ENCODE measurements at places on chromosomes 6 and 20.

DNA sequence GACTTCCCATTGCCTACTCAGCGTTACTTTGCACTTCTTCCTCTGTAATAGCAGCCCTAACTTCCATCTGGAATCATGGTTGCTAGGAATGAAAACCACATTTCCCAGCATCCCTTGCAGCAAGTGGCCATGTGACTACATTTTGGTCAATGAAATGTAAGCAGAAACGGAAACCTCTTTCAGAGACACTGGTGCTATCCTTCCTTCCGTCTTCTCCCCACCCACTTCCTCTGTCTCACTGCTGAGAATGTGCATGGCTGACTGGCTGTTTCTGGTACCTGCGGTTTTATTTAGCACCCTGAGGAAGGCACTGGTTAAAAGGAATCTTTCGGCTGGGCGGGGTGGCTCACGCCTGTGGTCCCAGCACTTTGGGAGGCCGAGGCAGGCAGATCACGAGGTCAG, 107.4 kb downstream of the SCML4 start:
- DNase-seq = no peak

- DNase-seq = no peak
Measured at GRCh38 chr6:866316-866715, 173.4 kb upstream of the EXOC2 start.

- no peak for DNase-seq
Measured at GRCh38 chr20:13034115-13034514, 25.3 kb downstream of the SPTLC3 start.

- DNase-seq = no peak
Measured at GRCh38 chr20:49516916-49517804, 34.7 kb upstream of the KCNB1 start.

DNA sequence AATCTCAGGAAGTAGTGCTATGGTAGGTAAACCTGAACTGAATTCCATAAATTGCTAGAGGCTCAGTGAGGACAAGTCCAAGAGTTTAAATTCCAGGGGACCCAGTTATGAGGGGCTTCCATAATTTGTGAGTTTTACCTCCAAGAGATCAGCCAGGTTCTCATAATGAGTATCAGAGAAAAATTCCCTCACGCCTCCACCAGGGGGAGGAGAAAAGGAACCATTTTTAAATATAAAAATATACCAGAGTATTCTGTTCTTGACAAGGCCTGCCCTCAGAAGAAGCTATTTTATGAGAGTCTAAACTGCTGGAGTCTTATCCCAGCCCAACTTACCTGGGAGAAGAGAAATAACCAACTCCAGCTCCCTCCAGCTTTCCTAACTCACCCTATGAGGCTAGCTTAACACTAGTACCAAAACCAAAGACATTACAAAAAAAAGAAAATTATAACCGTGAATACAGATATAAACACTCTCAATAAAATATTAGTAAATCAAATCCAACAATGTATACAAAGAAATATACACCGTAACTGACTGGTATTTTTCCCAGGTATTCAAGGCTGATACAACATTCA, 158.7 kb downstream of the TFAP2A start:
- DNase-seq = no peak

GRCh38 chr6:134658596-134658995, 291.3 kb downstream of the ALDH8A1 start:
- DNase-seq = no peak

DNA sequence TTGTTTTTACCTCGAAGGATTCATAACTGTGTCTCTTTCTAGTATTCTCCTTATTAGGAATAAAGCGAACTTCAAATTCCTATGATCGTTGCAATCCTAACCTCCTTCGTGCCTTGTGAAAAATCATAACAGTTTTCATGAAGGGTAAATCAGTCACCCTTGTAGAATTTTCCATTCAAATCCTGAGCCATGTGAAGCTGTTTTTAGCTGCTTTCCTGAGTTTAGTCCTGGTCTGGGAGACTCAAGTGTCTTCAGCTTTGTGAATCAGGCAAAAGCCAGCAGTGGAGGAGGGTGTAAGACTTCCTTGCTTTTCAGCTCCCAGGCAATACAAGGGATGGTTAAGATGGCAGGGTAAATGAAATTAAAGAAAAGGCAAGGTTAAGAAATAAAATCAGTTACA, 24.3 kb downstream of the GCNT2 start:
- DNase-seq = no peak

DNA sequence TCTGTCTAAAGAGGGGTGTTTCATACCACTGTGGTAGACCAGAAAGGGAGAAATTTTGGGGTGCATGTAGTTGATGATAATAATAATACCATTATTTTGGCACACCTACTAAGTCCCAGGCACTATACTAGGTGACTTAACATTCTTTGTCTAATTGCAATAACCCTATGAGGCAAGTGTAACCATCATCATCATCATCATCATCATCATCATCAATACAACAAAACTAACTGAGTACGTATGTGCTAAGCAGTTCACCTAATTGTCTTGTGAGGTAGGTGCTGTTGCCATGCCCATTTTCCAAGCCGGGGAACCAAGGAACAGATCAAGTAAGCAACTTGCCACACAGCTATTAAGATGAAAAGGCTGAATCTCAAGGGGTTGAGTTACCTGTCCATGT, 2.6 kb upstream of the PACSIN1 start:
- DNase-seq = no peak

DNA sequence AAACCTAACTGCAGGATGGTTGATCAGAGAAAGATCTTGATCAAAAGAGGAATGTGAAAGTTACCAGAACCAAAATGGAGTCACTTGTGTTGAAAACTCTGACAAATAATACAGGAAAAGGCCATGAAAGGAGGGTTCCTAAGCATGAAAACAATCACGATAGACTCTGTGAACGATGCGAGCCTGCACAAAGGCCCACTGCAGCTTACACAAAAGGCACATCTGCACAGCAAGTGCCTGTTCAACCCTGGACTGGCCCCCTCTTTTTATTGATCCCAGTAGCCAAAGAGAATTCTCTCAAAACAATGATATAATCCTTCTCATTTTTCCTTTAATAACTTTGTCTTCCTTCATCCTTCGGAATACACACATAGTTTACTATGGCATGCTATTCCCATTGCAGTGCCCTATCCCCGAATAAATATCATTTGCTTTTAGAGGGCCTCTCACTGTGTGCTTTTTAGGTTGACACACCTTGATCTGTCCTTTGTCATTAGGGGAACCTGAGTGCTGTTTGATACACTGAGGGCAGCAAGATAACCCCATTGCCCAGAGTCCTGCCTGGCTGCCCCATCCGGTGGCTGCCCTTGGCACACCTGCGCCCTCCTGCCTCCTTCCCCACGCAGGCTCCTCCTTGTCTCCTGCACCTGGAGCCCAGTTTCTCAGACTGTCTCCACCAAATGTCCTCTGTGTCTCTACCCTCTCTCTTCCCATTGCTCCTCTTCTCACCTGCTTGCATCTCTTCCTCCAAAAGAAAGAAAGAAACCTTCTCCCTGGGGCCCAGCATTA, 98.3 kb upstream of the FRMD1 start:
- DNase-seq = no peak

- no peak for DNase-seq
Measured at GRCh38 chr6:170372380-170373325, 66.1 kb downstream of the FAM120B start.

DNA sequence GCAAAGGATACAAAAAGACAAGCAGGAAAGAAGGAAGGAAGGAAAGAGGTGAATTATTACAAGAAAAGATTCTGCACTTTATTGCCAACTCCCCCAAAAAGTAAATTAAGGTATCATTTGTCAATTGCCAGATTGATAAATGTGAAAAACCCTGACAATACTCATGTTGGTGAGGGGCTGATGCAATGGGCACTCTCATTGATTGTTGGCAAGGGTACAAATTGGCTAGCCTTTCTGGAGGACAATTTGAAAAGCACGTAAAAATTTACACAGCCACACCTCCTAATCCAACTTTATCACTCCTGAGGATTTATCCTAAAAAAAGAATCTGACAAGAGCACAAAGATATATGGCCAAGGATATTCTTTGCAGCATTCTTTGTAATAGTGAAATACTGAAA, 47.7 kb downstream of the SCML4 start:
- DNase-seq = no peak

- DNase-seq = no peak
Measured at GRCh38 chr6:113734982-113735381, 122.2 kb upstream of the MARCKS start.

- DNase-seq = no peak
Measured at GRCh38 chr6:108585921-108586536, 25.3 kb downstream of the FOXO3 start.

- no peak for DNase-seq
Measured at GRCh38 chr6:72464246-72464645, 157.6 kb upstream of the KCNQ5 start.

DNA sequence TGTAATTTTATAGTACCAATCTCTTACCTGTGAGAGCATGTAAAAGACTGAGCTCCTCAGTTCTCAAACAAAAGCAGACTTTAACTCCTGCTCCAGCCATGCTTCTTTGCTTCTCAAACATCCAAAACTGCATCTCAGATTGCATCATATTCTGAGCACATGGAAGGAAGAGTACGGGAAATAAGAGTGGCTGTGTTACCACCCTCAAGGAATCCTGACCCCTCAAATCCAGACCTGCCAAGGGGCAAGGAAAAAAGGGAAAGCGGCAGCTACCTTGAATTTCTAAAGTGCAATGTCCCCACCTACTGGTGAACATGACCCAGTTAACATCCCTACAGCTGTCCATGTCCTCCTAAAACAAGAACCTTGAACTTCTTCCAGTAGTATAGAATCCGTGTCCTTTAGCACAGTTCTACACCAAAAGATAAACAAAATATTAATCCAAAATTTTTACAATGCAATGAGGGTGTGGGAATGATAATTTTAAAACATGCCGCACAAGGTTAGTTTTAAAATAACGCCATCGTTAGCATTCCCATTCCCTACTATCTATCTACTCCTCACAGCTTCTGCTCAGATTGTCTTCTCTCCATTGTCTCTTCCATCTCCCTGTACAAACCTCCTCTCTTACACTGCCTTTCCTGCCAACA, 34.1 kb upstream of the HLA-DQB1 start:
- DNase-seq = no peak

DNA sequence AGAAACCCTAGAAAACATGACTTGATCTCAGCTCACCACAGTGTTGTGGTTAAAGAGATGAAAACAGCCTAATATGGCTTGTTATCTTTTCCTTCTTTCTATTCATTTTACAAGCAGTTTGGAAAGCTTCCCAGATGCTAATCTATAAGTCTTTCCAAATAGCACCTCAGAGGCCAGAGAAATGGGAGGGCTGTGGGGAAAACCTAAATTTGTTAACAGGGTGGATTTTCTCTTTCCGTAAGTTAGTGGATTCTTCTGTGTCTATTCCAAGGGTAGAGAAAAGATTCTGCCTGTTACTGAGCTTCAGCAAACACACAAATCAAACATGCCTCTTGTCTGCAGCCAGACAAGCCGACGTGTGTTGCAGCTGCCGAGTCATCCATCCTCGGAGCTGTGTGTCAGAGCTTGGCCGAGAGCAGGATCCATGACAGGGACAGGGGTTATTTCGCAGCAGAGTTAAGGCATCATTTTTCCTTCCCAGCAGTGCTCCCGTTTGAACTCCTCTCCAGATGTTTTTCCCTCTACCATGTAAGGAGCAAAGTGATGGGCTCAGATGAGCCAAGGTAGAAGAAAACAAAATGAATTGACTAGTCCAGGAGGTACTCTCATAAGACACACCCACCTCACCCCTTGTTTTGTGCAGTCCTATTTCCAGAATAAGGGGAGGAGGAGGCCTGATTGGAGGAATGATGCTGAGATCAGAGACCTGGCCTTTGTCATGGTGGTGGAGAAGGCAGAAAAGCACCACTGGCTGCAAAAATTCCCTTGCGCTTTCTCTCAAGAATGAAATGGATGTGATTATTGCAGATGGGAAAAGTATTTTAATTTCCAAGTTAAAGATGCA, 560.0 kb downstream of the C6orf118 start:
- peak; percentile 47 for DNase-seq

DNA sequence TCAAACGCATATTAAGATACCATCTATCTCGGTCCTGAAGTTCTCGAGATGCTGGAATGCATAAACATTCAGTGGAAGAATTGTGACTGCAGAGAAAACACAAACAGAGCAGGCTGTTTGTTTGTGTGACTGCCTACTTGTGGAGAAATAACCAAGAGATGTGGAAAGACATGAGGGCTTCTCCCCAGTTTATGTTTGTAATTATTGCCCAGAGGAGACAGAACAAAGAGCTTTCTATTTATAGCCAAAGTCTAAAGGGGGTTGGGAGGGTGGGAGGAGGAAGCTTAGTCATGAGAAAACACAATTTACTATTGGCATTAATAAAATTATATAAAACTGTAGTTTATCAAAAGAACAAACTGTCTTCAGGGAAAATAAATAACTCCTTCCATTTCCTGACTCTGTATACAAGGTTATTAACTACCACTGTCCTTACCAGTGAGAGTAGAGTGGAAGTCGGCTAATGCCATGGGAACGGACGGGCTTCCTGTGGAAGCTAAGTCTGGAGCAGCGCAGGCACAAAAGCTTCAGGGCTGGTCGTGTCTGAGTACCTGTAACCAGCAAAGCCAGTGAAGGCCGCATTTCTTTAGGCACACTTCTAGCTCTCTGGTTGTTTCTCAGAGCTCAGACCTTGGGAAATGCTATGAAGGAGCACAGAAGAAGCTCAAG, 200.2 kb upstream of the SUPT3H start:
- no peak for DNase-seq

GRCh38 chr20:63441136-63442099, 31.0 kb downstream of the KCNQ2 start:
- DNase-seq = no peak

DNA sequence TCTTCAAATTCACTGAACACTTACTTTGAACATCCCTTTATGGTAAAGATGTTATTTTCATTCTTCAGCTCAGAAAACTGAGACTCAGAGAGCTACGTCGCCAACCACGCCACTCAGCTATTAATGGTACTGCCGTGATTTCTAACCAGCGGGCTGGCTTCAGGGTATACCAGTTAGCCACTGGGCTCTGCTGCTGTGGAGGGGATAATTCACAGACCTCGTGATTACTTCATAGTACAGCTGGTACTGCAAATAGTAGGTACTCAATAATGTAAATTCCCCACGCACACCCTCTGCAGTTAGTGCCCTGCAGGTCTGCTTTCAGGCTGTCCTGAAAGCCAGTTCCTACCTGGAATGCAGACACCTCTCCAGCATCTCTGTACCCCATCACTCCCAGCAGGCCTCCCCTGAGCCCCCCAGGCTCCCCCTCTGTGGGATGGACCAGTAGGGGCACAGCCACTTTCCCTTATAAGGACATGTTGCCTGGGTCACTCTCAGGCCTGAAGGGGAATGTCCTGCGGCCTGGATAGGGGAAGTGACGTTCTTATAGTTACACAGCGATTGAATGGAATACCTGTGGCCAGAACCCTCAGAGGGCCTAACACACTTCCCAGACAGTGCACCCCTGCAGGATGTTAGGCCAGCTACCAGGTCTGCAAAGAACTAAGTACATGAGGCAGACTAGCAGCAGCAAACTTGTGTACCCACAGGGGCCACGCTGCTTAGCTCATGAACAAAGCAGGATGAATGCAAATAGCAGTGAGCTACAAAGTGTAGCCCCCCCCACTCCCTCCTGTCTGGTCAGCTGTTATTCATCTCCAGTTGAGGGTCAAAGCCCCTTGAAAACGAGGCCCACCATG, 1.3 kb upstream of the OCSTAMP start:
- no peak for DNase-seq

- no peak for DNase-seq
Measured at GRCh38 chr6:139828751-139829519, 454.5 kb upstream of the CITED2 start.
